Cerebellar nuclear complex (tissue), 1 donor: ENCODE measurements at places on chromosomes 12 and 14.

GRCh38 chr12:64088431-64089349 is 133.4 kb downstream of the KICS2 start:
- no peak for DNase-seq

GRCh38 chr12:81626406-81626805 is 132.7 kb downstream of the PPFIA2 start:
- DNase-seq, result no peak

- DNase-seq, result no peak
Observed at GRCh38 chr12:8687846-8688601, 9.8 kb upstream of the RIMKLB start.

GRCh38 chr14:104458845-104459244 is 120.7 kb upstream of the C14orf180 start:
- no peak for DNase-seq

- DNase-seq, result no peak
Observed at GRCh38 chr12:3173008-3173553, 95.9 kb downstream of the TSPAN9 start.

GRCh38 chr14:80354860-80355581 is 143.7 kb upstream of the DIO2 start:
- no peak for DNase-seq

DNA sequence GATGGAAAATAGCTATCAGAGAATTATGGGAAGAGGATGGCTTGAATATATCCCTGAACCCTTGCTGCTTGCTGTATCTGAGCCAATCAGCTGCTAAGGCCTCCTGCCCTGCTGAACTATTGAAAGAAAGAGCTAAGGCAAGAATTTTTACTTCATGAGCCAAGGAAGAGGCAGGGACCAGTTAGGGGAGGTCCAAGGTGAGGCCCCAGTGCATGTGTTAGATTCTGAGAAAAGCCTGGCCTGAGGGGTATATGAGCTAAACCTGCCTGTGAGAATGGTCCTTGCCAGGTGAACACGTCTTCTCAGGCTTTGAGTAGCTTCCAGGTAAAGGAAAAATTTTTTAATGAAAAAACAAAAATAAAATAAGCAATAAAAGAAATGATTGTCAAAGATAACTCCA is 218.0 kb downstream of the SYT1 start:
- DNase-seq, result no peak

- no peak for DNase-seq
Observed at GRCh38 chr14:58191763-58192601, 8.0 kb upstream of the ACTR10 start.

GRCh38 chr12:106106061-106106566 is 32.6 kb downstream of the NUAK1 start:
- DNase-seq, result no peak

GRCh38 chr12:121580959-121581685 is at the start of gene KDM2B:
KDM2B (minus strand) TSS chr12:121581023; CDS start chr12:121580911, 112 bp downstream.
- DNase-seq, result no peak
